ENCODE measurements at places on chromosomes 7 and 10.

DNA sequence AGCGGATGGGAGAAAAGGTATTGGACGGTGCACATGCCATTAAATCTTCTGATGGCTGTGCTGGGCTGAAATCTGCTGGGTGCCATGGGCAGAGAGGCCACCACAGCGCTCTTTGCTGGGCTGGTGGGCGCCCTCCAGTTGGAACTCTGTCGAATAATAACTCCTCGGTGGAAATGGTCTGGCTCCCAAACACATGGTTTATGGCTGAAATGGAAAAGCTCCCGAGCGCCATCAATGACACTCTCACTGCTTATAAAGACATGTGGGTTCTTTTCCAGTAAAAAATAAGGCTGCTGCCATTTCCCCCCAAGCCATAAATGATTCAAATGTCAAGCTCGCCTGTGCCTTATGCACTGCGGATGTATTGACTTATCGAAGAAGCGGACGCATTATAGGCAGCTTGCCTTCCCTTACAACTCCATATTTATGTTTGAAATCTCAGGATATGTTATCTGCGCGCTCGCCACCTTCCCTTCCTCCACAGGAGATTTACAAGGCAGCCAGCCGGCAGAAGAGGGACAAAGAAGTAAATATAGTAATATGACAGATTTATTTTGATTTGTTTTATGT is 239.0 kb upstream of the MKI67 start:
- no peak for DNase-seq

GRCh38 chr7:82507365-82507975 is 63.9 kb upstream of the CACNA2D1 start:
- no peak for DNase-seq

DNA sequence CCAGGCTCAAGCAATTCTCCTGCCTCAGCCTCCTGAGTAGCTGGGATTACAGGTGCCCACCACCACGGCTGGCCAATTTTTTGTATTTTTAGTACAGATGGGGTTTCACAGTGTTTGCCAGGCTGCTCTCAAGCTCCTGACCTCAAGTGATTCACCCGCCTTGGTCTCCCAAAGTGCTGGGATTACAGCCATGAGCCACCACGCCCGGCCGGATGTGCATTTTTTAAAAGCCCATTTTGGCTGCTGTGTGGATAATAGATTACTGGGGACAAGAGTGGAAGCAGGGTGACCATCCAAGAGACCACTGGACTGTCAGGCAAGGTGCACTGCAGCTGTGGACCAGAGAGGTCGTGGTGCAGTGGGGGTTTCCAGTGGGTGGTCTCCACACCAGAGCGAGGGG is 21.4 kb downstream of the HKDC1 start:
- DNase-seq = no peak

DNA sequence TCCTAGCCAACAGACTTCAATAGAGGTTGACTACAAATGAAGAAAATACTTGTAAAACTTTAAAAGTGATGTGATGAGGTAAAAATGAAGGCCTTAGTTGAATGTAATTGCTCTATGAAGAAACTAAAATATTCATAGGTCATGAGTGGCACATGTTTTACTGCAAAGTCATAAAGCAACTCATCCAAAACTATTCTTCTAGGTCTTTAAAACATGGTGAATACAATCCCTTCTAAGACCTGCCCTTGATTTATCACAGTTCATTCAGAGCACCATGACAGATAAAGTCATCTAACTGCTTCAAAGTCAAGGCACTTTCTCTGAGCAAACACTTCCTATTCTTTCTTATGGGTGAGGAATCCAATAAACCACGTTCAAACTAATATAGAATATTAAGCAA is 713.5 kb downstream of the SORCS1 start:
- no peak for DNase-seq

DNA sequence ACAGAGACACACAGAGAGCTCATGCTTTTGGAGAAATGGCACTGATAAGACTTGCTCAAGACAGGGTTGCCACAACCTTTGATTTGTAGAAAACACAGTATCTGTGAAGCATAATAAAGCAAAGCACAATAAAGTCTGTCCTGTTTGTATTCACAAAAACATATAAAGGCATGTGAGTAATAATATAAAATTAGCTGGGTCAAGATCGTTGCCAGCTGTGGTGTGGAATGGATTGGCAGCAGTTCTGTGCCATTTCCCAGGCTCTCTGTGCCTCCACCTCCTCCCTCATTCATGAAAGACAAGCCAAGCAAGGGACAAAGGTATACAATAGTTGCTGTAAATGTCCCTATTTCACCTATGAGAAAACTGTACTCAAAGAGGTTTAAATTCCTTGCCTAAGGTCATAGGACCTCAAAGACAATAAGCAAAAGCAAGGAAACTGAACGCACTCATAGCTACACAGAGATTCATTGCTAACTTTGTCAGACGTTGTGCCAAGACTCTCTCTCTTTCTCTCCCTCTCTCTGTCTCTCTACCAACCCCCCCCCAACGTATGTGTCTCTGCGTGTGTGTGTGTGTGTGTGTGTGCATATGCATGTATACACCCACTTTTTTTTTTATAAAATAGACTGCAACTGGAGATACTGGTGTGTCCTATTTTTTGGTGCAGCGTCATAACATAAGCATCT is 31.8 kb downstream of the CHST3 start:
- DNase-seq = no peak

DNA sequence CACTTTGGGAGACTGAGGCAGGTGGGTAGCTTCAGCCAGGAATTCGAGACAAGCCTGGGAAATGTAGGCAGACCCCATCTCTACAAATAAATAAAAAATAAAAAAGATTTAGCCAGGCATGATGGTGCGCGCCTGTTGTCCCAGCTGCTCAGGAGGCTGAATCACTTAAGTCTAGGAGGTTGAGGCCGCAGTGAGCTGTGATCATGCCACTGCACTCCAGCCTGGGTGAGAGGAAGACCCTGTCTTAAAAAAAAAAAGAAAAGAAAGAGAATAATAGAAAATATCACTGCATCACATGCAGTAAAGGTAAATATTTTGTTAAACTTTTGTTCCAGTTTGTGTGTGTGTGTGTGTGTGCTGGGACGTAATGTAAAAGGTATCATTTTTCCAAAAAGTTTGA is 3.0 kb downstream of the STRIP2 start:
- no peak for DNase-seq

GRCh38 chr10:126263006-126263676 is 125.1 kb downstream of the ADAM12 start:
- DNase-seq = no peak

DNA sequence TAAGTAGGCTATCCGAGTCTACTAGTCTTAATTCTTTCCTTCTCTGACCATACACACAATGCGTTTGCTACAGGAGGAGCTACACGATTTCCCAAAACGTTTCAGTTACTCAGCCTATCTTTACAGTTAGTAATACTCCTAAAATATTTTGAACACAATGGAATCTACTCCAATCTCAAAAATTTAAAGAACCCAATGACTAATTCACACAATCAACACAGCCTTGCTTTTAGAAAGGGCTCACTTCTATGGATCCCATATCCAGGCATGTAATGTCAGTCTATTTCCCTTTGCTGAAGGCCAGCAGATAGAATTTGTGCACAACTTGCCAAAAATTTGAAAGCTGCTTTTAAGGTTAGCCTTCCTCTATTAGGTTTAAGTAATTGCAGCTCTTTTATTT is 107.2 kb downstream of the VPS41 start:
- no peak for DNase-seq

DNA sequence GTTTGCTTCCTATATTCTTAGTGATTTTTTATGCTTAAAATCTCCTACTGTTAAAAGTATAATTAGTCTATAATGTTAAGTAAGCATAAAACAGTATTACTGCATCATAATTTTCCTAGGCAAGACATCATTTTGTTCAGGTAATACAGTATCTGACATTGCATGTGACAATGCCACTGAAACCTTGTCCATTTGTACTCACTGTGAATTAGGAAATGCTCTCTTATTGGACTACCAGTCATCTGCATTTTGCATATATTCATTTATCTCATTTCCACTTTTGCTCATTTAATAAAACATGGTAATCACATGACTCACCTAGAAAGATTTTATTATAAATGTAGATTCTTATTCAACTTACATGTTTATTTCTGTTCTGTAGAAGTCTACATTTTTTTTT is 379.1 kb downstream of the ETV1 start:
- DNase-seq = no peak

DNA sequence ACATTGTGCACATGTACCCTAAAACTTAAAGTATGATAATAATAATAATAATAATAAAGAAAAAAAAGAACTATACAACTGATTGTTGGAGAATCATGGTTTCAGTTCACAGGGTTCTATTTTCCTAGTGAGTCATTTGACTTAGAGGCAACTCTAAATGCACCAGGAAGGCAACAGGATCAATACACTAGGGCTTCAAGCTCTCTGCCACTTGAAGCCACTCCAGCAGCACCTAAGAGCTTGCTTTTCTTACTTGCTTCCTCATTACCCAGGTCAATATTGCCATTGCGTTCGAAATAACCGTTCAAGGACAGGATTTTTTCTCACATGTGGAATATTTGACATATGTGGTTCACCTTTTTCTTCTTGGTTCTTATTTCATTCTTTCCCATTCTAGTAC is 189.7 kb downstream of the GRM3 start:
- DNase-seq = no peak

GRCh38 chr10:93596539-93596938 is 4.5 kb downstream of the RBP4 start:
- no peak for DNase-seq

DNA sequence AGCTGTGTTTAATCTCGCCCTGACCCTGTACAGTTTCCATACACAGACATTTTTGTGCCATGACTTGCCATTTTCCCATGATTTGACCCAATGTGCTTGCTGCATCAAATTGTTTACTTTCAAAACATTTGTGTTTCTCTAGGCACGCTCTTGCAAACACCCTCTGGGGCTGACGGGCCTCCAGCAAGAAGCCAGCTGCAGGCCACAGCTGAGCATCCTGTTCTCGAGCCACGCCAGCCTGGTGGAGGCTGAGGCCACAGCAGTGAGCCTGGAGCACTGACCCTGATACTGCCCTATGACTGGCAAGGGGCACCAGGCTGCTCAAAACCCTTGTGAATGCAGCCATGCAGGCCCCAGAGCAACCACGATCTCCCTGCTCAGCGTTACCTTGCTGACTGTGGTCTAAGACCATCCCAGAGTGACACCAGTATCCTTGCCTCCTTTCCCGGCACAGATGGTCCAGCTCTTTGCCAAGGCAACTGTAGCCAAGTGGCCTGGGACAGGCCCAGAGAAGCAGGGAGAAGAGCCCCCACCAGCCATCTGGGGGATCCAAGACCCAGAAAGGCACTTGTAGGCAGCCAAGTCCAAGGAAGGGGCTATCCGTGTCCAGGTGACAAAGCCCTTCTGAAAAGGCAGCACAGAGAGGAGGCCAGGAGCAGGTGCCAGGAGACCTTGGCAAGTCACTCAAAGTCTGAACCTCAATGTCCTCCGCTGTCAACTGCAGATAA is 78.5 kb downstream of the OAT start:
- peak; percentile 3 for DNase-seq

GRCh38 chr10:124185084-124185483 is 91.7 kb upstream of the CHST15 start:
- no peak for DNase-seq

- DNase-seq = no peak
These were observed 2.6 kb upstream of the GPER1 start for GRCh38 chr7:1085266-1085665.

DNA sequence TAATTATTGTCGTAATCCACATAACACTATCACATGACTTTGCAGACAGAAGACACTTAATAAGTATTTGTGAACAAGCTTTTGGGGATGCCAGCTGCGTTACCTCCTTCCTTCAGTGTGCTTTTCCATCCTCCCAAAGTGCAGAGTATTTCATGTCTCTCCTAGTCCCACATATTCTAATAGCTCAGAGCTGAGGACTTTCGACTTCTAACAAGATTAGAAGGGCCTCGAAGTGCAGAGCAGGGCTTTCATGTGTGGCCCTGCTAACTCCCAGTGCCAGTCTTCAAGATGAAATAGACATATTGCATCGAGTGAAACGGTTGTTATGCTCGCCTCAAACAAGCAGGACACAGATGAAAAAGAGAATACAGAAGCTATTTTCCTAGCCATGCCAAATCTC is 125.7 kb upstream of the RNF32 start:
- no peak for DNase-seq

DNA sequence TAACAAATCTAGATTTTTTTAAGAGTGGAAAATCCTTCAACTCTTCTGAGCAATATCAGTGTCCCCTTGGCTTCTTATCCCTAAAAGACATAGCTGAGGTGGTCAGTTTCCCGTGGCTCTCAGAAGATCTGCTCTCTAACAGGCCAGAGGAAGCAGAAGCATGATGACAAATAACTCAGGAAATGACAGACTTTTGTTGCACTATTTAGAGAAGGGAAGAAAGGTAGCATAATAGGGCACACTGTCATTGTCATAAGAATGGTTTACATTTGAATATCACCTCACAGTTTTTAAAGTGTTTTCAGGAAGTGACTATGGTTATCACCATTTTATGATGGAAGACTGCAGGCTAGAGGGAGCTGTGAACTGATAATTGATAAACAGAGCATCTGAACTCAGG is 33.6 kb upstream of the RAPGEF5 start:
- no peak for DNase-seq

DNA sequence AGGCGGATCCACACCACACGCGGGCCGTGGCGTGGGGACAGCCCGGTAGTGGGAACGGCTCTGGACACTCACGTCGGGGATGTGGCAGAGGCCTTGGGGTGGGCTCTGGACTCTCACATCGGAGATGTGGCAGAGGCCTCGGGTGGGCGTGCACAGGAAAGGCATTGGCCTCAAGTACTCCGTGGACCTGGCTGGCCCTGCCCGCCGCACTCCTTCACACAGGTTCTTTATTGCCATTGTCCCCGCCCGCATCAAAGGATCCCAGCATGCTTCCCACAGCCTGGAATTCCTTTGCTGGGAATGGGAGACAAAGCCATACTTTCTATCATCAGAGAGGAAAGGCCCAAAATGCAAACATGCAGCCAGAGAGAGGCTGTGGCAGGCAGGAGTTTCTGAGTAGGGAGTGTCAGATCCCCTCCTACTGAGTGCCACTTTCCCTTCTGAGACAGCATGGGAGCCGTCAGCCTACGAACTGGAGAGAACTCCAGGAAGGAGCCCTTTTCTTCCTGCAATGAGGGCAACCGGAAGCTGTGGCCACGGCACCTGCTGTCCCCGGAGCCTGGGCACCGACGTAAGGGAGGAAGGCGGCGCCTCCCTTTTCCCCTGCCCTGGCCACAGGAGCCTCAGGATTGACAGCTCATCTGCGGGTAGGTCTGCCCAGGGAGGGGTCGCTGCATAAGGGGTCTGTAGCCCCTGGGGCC is 51.5 kb downstream of the RBM17 start:
- no peak for DNase-seq

Data from right renal pelvis (tissue), 4 donors.